ENCODE measurements at places on chromosomes 7 and 10.
A peak's percentile ranks its signal among the peaks of the same experiment; 100 is the strongest.

GRCh38 chr10:73898730-73899410 lies 12.1 kb upstream of the PLAU start:
- DNase-seq = no peak

GRCh38 chr10:17665747-17666146 lies 21.8 kb downstream of the STAM start:
- DNase-seq = no peak

- no peak for DNase-seq
Measured at GRCh38 chr10:44153918-44154670, 230.8 kb downstream of the CXCL12 start.

GRCh38 chr7:48088559-48089045 lies 463 bp upstream of the UPP1 start:
- peak; percentile 78 for DNase-seq

GRCh38 chr7:14673202-14673601 lies 229.3 kb downstream of the DGKB start:
- DNase-seq = no peak

DNA sequence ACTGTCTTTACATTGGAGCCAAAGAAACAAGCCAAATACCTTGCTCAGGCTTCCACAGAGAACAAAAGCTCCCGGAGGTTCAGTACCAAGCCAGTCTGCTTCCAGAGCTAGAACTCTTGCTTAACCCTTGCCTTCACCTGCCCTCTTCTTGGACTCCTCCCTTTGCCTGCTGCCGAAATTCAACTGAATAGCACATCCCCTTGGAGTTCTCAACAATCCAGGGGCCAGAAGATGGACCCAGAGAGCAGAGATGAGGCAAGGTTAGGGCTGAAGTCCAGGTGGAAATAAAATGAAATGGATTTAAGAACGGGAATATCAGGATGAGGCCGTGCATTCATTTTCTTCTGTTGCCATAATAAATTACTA lies 876 bp upstream of the PIK3AP1 start:
- DNase-seq = no peak

DNA sequence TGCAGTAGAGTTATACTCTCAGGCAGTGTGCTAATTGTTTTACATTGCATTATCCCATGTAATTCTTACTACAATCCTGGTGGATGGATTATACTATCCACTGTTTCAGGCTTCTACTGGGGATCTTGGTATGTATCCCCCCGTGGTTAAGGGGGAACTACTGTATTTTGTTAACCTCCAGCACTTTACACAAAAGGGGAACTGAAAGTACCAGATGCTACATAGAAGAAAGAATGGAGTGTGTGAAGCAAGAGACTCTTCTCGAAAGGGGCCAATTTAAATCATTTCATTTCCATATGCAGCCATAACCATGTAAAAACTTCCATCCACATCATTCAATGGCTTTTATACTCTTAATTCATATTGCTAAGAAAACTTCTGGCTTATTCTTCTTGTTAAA lies 69.4 kb downstream of the C1GALT1 start:
- no peak for DNase-seq

GRCh38 chr7:46168671-46169383 lies 247.8 kb upstream of the IGFBP3 start:
- no peak for DNase-seq

GRCh38 chr7:66657798-66658197 lies 29.1 kb downstream of the KCTD7 start:
- no peak for DNase-seq

DNA sequence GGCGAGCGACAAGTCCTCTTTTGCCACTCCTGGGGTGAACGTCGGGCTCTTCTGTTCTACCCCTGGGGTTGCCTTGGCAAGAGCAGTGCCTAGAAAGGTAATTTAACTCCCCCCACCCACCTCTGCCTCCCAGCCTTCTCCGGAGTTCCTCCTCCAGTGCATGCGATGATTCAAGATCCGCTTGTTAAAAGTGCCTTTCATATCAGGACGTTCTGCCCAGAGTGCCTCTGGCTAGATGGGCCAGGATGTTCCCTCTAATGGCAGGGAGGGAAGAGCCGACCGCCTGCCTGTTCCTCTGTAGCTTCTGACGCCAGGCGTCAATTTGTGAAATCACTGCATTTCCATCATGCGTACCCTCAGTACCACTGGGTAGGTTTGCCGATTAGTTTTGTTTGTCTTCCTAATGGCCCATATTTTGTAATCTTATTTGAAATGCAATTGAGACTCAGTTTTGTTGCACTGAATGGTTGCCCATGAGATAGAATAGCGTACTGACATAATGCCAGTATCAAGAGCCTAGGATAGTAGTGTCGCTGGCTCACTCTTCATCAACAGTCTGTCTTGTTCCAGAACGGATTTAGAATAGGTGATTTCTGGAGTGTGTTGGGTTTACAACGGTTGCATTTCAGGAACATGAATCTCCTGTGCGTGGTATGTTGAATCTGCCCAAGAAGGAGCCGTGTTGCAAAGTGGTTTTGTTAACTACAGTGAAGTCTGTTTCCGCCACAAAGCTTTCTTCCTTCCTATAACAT lies 13.5 kb downstream of the ECHDC3 start:
- DNase-seq = no peak

GRCh38 chr7:41007811-41008210 lies 695.1 kb downstream of the INHBA start:
- DNase-seq = no peak

DNA sequence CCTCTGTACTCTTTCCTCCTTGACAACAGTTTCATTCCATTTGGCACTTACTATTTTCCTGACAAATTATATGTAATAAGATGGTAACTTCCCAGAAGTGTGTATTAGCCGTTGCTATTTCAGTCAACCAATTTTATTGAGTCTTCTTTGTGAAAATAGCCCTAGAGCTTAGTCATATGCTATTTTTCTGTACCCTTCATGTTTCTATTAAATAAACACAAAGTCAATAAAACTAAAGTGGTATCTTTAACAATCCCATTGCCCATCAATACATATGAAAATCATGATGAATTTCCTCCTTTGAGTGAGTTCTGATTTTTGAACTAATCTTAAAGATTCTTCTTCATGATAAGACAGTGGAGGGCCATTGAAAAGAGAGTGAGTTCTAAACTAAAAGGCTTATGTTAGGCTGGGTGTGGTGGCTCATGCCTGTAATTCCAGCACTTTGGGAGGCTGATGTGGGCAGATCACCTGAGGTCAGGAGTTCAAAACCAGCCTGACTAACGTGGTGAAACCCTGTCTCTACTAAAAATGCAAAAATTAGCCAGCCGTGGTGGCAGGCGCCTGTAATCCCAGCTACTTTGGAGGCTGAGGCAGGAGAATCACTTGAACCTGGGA lies 5.9 kb upstream of the MYPN start:
- no peak for DNase-seq

DNA sequence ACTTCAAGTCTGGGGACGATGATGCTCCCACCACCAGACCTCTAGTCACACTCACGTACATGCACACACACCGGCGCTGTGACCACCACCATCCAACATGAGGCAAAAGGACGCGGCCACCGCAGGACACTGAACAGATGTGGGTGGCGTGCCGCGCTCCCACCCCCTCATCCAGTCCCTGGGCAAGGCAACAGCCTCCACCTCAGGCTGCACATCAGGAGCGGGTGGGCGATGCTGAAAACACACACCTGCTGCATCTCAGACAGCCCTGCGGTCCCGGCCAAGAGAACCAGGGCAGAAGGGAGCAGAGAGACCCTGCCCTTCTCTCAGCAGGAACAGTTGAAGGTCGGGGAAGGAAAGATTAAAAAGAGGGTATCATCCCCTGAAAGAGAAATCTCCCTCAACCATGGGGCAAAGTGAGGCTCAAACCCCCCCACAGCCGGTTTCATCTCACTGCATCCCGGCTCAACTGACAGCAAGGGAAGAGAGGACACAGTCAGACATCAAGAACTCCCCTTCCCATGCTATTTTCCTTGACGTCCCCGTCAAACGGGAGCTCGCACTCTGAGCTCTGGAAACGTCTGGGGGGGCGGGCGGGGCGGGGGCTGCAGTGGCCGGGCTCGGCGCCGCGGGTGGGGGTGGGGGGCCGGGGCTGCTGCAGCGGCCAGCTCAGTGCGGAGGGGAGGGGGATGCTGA lies 1.1 kb downstream of the CAMK2G start:
- DNase-seq = no peak

GRCh38 chr7:15332956-15333355 lies 228.9 kb downstream of the AGMO start:
- DNase-seq = no peak

GRCh38 chr7:123689250-123689649 lies 33.6 kb downstream of the LMOD2 start:
- no peak for DNase-seq

DNA sequence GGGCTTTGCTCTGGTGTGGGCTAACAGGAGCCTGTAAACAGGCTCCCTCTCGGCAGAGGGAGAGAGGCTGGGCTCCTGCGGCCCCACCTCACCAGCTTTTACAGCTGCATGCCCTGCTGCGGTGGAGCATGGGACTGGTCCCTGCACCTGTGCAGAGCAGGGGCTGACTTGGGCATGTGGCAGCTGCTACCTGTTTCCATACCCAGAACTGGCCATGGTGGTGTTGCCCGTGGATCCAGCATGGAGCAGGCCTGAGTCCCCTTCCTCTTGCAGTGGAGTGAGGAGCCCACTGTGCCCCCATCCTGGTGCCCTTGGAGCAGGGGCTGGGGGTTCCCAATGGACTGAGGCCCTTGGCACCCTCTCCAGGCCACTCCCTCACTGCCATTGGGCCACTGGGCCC lies 91.9 kb upstream of the MGMT start:
- no peak for DNase-seq

DNA sequence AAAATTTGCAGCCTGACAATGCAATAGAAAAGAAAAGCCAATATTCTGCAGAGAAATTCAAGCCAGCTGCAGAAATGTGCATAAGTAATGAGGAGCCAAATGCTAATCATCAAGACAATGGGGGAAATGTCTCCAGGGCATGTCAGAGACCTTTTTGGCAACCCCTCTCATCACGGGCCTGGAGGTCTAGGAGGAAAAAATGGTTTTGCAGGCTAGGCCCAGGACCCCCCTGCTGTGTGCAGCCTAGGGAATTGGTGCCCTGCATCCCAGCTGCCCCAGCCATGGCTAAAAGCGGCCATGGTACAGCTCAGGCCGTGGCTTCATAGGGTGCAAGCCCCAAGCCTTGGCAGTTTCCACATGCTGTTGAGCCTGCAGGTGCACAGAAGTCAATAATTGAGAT lies 72.5 kb upstream of the NME8 start:
- DNase-seq = no peak

DNA sequence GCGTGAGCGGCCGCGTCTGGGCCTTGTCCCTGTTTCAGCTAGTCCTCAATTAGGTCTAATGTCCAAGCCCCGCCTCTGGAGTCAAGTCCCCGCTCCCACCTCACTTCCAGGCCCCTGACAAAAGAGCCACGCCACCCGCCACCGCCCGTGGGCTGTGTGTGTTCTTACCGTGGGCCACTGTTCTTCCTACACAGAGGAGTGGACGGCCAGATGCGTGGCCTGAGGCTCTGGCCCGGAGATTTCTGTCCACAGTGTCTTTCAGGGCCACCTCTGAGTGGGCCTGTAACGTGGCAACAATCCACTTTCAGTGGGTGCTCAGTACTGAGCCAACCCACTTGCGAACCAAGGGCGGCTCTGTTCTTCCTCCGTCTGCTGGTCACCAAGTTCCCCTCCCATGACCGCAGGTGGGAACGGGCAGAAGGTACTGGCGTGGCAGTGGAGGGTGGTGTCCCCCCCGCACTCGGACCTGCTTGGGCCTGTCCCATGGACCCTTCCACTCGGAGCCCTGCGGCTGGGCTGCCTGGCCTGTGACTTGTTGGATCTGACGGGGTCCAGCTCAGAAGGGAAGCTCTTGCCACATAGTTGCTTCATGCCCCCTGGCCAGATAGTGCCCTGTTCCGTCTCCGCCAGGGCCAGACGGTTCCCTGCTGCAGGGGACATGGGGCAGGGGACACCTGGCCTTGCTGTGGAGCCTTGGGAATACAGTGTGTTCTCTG lies 15.0 kb upstream of the ZFAND2A start:
- no peak for DNase-seq

DNA sequence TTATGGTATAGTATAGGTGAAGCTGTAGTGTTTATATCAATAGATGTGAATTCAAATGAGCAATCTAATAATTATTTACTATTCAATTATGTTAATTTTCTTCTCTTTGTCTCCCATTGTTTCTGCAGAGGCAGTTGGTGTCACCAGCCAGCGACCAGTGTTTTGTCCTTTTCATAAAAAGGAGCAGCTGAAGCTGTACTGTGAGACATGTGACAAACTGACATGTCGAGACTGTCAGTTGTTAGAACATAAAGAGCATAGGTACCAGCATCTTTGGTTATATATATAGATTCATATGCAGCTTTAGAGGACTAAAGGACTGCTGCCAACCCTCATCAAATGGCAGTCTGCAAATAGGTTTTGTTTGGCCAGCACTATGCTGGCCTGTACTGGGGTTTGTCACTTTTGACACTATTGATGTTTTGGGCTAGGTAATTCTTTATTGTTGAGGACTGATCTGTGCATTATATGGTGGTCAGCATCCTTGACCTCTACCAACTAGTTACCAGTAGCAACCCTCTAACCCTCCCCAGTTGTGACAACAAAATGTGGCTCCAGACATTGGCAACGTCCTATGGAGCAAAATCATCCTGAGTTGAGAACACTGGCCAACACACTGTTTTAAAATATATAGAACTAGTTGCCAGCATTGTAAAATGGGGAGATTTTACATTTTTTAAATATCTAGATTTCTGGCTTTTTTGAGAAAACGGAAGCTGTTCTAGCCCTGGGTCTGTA lies 59.2 kb downstream of the TRIM24 start:
- DNase-seq = no peak

GRCh38 chr7:132919771-132920170 lies 162.1 kb downstream of the CHCHD3 start:
- no peak for DNase-seq

DNA sequence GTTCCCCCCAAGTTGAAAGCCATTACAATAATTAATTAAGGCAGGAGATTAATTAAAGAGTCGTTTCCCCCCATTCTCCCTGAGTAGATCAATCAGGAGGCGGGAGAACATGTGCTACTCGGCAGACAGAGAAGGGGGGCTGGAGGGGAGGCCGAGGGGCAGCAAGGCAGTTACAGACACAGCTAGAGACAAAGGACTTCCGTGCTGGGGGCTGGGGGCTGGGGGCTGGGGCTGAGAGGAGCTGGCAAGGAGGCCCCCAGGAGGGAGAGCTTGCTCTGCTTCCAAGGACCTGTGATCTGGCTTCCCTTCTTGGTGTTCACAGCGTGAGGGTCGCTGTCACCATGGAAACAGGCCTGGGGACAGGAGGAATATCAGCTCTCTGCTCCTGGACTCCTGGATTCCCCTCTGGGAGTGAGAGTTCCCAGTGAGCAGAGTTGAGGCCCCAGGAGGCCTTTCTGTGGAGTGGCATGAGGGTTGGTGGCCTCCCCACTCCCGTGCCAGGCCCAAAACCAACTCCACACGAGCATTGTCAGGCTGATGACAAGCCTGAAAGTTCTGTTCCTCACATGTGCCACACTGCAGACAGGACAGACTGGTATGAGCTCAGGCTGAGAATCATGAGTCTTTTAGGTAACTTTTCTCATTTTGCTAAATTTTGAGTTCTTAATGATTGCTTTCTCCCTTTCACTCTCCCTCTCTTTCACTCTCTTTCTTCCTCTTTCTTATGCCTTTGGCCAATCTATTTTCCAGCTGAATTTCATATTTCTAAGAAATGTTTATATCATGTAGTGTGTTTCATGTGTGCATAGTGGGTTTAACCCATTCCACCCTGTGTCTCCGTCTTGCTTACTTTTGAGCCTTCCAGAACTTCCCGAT lies 16.4 kb downstream of the FAM241B start:
- DNase-seq = no peak

- no peak for DNase-seq
Measured at GRCh38 chr10:50927522-50928189, 42.2 kb upstream of the A1CF start.

GRCh38 chr10:35895331-35895730 lies 253.2 kb upstream of the FZD8 start:
- DNase-seq = no peak

Data from activated gamma-delta T cell (primary cell).